ENCODE measurements at places on chromosomes 4 and X.

DNA sequence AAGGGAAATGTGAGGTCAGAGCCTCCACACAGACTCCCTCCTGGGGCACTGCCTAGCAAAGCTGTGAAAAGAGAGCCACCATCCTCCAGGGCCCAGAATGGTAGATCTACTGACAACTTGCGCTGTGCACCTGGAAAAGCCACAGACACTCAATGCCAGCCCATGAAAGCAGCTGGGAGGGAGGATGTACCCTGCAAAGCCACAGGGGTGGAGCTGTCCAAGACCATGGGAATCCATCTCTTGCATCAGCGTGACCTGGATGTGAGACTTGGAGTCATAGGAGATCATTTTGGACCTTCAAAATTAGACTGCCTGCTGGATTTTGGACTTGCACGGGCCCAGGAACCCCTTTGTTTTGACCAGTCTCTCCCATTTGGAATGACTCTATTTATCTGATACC lies 22.8 kb downstream of the CDKN2AIP start:
- DNase-seq, result no peak

GRCh38 chr4:173247321-173247720 lies 78.7 kb downstream of the GALNT7 start:
- no peak for DNase-seq

DNA sequence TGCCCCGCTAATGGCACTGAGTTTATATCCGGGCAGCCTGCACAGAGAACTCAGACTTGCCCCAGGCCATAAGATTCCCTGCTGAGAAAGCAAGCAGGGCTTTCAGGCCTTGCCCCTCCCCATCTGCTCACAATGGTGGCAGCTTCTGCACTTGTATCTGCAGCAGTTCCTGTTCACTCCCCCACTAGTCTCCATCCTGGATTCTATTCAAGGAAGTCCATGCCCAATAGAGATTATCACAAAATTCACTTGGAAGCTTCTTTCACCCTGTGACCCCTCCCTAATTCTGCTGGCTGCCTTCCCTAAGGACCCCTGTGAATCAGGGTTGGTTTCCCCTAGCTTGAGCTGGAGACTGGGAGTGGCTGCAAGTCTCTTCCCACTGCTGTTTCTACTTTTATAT lies 34.5 kb upstream of the UCP1 start:
- no peak for DNase-seq

- no peak for DNase-seq
Measured at GRCh38 chr4:2871911-2872310, 28.3 kb downstream of the ADD1 start.

DNA sequence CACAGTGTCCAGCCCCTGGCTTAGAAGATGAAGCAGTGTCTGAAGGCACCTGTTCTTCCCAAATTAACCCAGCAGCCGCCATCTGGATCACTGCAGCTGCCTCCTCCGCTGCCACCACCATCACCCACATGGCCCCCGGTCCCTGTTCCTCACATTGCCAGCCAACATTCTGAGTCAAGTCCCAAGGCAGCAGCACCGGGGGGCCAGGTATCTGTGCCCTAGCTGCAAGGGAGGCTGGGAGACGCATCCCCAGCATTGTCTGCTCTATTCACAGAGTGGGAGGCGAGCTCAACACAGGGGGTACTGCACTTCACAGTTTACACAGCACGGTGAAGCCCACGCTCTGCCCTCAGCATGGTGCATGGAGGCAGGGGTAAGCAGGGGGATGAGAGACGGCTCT lies 42.3 kb upstream of the MAN2B2 start:
- no peak for DNase-seq

DNA sequence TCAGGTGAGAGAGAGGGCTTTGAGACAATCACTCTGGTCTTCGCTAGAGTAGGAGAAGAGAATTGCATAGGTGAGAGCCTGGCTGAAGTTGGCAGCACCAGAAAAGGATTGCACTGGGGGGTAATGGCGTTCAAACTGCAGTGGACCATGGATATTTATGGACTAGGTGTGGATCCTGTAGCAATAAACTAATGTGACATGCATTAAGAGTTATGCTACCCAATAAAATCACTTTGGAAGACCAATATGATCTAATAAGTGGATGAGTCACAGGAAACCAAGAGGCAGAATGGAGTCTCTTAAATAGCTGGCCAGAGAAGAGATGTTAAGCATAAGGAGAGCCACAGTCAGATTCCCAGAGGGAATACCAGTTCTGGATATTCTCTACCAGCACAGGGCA lies 259.8 kb downstream of the FBXO8 start:
- DNase-seq, result no peak

DNA sequence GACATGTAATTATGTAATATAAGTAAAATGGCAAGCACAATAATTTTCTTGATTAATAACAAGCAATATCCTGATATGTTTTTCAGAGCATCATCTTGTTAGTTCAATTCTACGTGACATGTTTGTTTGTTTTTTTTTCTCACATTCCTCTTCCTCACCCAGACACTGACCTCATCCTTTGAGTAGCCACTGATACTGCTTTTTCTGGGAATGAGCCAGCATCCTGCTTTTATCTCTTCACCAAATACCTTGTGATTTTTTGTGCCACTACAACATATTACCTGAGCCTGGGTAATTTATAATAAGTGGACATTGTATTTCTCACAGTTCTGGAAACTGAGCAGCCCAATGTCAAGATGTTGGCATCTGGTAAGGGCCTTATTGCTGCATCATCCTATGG lies 484.0 kb downstream of the NAF1 start:
- no peak for DNase-seq

DNA sequence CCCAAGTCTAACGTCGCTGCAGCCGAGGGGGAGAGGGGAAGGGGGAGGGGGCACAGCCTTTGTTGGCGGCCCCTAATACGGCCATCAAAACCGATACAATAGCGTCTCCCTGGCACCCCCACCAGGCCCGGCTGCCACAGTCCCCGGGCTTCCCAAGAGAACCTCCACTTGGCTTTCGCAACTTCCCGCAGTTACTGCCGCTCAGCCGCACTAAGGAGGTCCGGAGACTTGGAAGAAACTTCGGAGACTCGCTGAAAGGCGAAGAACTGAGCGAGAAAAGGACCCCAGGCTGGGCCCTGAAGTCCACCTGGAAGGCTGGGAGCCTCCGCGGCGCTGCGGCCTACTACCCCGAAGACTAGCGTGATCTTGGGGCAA lies 2.8 kb downstream of the NKX6-1 start:
- no peak for DNase-seq

DNA sequence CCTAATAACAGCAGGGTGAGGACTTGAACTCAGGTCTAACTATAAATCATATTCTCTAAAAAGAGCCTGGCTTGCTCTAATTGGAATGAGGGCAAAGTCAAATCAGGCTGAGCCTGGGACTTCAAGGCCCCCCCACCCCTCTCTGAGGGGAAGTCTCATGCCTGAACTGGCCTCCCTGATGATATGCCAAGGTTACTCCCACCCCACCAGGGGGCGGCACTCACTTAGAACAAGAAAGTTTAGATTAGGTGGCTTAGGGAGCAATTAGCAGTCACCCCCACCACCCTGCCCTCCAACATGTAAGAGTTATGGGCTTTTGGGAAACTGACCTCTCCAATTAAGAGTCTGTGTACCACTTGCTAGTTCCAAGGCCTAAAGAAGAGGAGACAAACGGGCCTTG lies 2.7 kb downstream of the FOXO4 start:
- DNase-seq, result no peak

GRCh38 chr4:48025005-48025404 lies 8.4 kb downstream of the NIPAL1 start:
- DNase-seq, result no peak

DNA sequence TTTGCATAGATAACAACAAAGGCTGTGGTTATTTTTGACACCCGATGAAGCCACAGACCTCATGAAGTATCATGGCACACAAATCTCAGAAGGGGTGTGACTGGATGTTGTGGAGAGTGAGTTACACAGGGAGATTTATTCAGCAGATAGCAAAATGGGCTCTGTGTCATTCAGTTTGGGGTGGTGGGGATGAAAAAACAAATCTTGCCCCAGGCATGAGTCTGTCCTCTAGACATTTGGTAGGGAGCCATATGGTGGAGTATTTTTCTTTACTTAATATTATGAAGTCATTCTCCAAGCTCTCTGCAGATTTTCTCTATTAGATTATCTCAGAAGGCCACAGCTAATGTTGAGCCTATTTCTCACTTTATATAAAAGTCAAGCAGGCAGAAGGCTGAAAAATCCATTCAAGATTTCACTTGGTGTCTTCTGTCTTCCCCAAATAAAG lies 277.1 kb upstream of the TENM3 start:
- no peak for DNase-seq

- DNase-seq, result no peak
Measured at GRCh38 chr4:40309250-40309774, 25.8 kb upstream of the CHRNA9 start.

- DNase-seq, result no peak
Measured at GRCh38 chr4:183999435-183999834, 94.3 kb downstream of the STOX2 start.

DNA sequence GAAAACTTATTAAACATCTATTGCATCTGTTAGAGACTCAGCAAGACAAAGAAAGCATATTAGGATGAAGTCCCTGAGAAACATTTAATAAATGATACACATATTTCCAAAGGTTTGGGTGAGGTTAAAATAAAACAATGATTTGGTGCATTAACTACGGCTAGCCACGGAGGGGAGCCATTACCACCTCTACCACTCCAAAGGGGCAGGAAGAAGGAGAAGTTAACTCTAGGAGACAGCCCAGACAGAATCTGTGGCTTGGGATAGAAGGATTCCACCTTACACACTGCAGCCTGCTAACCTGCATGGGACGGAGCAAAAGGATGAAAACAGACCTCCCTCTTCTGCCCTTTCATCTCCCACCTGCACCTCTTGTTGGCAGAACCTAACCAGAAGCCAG lies 189.1 kb upstream of the C1QTNF7 start:
- DNase-seq, result no peak

DNA sequence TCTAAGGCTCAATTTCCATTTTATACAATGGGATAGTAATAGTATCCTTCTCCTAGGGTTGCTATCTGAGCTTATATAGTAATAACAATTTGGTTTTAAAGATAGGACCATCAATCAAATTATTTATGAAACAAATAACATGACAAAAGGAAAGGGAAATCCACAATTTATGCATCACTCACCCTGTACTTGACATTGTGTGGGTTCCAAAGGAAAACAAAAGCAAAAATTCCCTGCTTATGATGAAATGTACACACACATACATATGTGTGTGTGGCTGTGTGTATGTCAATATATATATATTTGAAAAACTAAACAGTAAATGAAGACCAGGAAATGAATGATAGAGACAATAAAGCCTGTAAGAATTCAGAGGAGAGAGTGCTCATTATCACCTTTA lies 2.9 kb upstream of the TNIP3 start:
- no peak for DNase-seq

- no peak for DNase-seq
Measured at GRCh38 chrX:46326161-46326560, 219.1 kb downstream of the ZNF674 start.

Measured in NCI-H1417 treated with DMSO at 0.1 percent for 48 hours (cell line).